ENCODE measurements at places on chromosomes 4 and X.

GRCh38 chr4:99166544-99166943 lies 22.4 kb upstream of the ADH4 start:
- DNase-seq, result no peak

DNA sequence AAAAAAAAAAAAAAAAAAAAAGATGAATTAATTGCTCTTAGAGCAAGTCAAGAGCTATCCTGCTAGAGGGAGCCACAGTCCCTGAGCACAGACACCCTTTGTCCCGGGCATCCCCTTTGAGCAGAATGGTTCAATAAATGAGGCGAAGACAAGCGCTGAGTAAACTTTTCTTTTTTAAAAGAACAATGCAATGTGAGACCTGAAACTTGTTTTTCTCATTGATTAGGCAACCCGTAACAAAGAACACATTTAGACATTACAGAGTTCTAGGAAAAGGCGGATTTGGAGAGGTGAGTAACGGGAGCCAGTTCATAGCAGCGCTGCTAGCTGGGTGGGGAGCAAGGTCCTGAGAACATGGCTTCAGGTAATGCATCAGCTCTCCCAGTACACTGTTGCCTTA lies 46.1 kb downstream of the GRK4 start:
- DNase-seq, result no peak

DNA sequence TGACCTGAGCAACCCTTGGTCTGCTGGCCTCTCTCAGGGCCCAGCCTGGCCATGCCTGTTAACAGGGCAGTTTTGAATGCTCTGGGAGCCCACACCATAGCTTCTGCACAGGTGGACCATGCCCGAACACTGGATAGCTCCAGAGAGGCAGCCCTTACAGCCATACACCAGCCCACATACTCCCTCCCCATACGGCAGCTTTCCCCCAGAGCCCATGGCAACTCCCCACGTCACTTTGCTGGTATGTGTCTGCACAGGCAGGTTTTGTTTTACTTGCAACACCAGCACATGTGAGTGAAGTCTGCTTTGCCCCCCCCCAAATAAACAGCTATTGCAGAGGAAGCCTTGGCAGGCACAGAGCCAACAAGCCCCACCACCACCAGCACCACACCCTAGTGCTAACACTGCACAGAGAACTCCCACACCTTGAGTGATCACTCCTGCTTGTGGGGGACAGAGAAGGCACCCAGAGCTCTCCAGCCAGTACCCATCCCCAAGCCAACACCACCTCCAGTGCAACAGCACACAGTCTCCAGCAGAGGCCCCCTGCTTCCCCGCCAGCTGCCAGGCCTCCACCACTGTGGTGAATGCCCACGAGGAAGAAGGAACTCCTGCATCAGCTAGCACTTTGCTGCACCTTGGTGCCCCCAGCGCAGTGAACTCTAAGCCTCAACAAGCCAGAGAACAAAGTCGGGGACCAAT lies 87.3 kb downstream of the STPG2 start:
- DNase-seq, result no peak

- no peak for DNase-seq
Observed at GRCh38 chr4:175252642-175253041, 334.5 kb downstream of the ADAM29 start.
